Karpas-422 (cell line): ENCODE measurements at places on chromosomes 1 and 21. TPM values are rescaled to one million over a fixed set of nuclear protein-coding genes. Genes with fewer than 3 reads are reported as not detected.

The RGS13 gene
- 176 and 462 TPM in 2 replicates for total RNA-seq

The MATN1 gene
- 0.19 and 1.2 TPM in 2 replicates for total RNA-seq

The TRNP1 gene
- total RNA-seq, result not detected in 2 replicates

The LENEP gene
- total RNA-seq, result 2.6 TPM in 1 of 2 replicates, not detected in the other

The TAS1R1 gene
- total RNA-seq, result not detected in 2 replicates

The TOMM20 gene
- 60.0 and 113 TPM in 2 replicates for total RNA-seq

The ANGPTL3 gene
- total RNA-seq, result not detected in 2 replicates

The NOS1AP gene
- total RNA-seq, result not detected in 2 replicates

The C4BPA gene
- not detected in 2 replicates for total RNA-seq

The LYPD8 gene
- total RNA-seq, result not detected in 2 replicates
